IPS DF 6.9 (cell line): ENCODE measurements at places on chromosomes 1 and 21.

DNA sequence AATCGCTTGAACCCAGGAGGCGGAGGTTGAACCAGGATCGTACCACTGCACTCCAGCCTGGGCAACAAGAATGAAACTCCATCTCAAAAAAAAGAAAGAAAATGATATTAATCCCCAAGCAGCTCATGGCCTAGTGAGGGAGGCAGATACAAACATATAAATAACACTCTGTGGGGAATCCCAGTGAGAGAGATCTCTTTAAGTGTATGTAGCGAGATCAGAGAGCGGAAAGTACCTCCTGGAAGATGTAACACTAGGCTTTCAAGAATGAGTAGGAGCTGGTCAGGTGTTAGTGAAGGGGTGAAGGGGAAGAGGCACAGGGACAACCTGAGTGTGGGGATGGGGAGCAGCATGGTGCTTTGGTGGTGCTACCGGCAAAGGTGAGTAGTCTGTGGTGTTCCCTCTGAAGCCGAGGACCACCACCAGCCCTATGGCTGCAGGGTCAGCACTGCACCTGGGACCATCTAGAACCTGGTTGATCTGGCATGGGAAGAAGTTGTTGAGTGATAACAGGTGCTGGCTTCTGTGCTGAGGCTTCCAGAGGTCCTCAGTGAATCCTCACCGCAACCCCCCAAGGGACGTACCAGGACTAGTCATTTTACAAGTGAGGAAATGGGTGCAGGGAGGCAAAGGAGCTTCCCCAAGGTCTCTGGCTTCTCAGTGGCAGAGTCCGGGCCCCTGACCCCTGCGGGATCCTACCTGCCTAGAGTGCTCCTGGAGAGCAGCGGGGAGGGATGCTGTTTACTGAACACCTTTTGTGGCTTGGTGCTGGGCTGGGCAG, 367.6 kb upstream of the VAMP3 start:
- no peak for DNase-seq

DNA sequence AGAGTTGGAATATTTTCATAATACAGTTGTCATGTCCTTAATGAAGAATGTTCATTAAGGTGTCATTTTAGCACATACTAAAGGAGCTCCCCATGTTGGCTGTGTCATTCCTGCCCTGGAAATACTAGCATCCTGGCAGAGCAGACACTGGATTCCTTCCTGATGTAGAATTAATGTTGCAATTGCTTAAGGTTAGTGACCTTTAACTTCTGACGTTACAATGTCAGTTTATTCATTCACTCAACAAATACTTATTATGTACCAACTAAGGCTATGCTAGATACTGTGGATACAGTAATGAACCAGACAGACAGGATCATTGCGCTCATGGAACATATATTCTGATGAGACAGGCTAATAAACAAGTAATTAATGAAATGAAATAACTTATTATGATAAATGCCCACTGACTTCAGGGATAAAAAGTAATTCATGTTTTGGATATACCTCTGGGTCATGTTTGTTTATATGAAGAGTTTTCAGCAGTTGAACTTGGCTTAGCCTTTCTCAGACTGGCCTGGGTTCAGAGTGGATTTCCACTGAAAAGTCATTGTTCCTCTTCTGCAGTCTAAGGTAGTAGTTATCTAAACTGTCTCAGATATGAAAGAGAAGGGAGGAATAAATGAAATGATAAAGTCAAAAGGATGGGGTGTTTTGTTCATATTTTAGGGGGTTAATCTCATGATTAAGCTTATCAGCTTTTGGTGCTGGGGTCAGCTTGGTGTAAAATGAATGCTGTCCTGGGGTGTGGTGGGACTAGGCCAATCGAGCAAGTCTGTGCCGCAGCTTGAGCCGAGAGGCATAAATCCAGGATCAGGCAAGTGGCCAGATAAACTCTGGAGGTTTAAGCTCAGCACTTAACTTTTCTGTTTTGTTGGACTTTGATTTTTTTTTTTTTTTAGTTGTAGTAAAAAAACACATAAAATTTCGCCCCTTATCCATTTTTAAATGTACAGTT, 43.3 kb upstream of the KCNQ4 start:
- no peak for DNase-seq

- no peak for DNase-seq
Measured at GRCh38 chr1:119227456-119227855, 87.0 kb upstream of the WARS2 start.

DNA sequence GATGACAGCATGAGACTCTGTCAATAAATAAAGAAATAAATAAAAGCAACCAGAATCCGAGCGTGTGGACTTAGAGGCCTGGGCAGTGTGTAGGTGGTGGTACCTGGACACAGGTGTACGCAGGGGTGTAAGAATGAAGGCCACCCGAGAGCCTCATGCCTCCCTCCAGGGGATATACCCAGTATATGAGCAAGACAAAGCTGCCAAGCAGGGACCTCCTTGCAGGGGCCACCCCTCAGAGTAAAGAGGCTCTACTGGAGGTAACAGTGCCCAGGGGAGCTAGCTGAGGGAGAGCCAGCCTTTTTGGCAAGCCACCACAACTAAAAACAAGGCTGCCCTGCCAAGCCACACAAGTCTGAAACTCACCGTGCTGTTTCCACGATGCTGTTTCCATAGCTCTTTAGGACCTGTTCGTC, 179.2 kb upstream of the RAB4A start:
- no peak for DNase-seq

DNA sequence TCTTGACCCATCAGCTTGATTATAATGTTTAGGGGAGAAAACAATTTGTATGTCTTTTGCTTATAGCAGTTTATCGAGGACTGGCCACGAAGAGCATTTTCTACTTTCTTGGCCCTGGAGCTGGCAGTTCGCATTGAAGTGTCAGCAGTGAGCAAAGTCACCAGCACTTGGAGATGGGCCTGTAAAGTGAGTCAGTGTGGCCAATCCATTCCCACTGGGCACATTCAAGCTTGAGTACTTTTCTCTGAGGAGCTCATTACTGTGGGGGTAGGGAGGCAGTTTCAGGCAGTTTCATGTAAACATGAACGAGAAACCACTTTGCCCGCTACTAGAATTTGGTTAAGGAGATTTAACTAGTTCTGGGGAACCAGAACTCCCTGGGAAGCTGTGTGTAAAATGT, 164.8 kb downstream of the PRDM2 start:
- no peak for DNase-seq

GRCh38 chr1:119617751-119618691, 30.0 kb downstream of the ZNF697 start:
- no peak for DNase-seq

DNA sequence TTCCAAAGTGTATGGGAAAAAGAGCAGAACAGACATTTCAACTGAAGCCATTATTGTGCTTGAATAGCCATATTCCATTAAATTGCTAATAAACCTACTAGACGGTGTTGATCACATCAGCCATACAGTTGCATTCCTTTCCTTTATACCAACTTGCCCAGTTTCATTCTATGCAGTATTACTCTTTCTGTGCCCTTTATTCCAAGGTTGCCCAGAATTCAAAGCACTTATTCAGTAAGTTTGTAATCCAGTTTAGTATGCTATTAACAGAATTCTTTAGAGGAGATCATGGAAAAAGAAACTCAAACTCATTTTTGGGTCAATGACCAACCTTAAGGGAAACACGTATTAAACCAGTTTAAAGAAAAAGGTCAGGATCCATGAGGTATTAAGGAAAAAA, 89.5 kb downstream of the DDAH1 start:
- no peak for DNase-seq

DNA sequence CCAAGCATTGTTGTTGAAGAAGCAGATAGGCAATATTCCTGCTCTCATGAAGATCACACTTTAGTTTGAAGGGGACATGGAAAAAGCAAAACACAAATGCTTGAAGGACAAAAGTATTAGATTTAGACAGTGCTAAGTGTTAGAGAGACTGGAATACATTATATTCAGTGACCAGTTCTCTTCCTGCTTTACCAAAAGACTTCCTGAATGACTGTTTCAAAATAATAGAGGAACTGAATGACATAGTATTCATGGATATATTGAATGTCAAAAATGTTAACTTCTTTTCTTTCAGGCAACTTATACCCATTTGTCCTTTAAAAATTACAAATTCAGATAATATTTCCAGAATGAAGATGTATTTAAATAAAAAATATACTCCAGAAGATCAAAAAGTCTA, 178.0 kb upstream of the IVNS1ABP start:
- DNase-seq: no peak
